ENCODE measurements at places on chromosomes 7 and 10.

DNA sequence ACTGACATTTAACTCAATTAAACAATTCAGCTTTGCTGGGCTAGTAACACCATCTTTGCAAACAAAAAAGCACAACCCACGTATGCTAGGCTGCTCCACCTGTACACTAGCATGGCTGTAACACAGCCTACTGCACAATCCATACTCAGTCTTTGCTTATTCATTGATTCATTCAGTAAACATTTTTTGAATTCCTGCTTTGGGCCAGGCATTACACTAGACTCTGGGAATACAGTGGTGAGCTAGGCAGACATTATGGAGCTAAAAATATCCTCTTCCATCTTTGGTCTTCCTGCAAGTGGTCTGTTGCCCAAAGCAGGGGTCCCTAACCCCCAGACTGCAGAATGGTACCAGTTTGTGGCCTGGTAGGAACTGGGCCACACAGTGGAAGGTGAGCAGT is 9.9 kb downstream of the CNNM1 start:
- peak; percentile 8 for DNase-seq

DNA sequence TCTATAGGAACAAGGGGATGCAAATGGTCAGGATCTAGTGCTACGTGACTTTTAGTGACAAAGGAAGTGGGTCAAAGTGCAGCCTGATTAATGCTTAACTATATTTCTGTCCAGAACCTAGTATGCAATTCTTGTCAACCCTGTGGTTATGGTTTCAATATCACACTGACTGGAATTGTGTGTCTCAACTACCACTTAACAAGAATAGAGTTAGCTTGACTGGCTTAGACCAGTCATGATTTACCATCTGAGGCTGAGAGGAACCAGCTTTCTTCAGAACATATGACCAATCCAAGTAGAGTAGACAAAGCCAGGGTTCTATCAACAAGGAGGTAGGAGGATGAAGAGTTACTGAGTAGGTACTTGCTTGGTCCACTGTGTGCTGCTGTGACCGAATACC is 54.4 kb downstream of the MYPN start:
- peak; percentile 7 for DNase-seq

GRCh38 chr10:111360260-111360925 is 283.6 kb downstream of the ADRA2A start:
- no peak for DNase-seq

DNA sequence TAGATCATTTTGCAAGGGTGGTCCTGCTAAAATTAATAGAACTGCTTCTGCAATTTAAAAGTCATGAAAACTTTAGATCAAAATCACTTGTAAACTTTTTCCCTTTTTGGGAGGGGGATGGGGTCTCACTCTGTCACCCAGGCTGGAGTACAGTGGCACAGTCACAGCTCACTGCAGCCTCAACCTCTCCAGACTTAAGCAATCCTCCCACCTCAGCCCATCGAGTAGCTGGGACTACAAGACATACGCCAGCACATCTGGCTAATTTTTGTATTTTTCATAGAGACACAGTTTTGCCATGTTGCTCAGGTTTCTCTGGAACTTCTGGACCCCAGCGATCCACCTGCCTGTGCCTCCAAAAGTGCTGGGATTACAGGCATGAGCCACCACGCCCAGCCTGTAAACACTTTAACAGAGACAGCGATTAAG is 79.7 kb downstream of the LRRC17 start:
- no peak for DNase-seq

DNA sequence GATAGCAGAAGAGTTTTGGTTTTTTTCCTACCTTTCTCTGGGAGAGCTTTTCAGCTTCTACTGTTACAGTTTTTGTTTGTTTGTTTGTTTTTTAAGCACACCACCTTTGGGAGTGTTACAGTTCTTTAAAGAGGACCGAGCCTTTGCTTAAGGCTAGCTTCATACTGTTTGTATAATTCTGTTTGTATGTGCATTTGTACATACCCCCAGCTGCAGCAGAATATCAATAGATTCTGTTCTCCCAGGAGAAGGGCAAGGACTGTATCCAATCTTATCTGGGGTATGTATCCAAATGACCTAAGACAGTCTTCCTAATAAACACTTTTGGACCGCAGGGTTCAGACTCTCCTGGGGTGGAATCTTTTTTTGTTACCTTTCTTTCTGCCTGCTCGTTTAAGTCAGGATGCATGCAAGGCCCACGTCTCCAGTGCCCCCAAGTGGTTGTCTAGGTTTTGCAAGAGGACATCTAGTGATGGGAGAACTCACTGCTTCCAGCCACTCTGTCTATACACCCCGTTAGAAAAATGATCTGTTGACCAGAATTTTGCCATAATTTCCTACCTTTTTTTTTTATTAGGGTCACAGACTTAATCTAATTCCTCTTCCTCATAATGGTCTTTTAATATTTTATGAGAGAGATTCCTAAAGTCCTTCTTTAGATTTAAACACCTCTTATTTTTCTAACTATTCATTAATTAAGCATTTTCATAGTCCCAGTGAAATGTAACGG is 23.9 kb downstream of the NRF1 start:
- peak; percentile 86 for DNase-seq

DNA sequence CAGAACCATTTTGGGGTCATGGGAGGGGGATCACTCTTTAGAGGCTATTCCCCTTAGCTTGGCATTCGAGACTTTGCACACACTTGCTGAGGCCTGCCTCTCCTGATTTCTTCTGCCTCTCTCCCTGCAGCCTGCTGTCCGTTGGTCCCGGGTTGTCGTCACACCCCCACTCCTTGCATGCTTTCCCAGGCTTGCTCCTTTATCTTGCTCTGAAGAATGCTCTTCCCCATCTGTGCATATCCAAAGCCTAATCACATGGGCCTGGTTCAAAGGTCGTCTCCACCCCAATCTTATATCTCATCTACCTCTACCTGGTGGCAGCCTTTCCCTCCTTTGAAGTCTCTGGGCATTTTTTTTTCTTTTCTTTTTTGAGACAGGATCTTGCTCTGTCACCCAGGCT is 24.3 kb upstream of the EMX2 start:
- no peak for DNase-seq

DNA sequence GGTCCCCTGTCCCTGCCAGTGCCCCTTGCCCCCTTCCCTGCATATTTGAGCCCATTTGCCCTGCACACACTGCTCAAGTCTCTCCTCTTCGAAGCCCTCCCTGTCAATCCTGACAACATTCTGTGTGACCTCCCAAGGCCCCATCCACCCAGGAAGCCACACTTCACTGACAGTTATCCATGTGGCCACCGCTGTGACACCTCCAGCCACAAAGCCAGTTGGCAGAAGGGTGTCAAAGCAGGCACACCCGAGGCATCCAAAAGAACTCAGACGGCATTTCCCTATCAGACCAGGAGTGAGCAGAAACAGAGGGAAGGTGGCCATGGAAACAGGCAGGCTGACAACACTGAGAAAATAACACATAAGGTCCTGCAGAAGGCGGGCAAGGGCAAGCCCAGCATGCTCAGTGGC is 4.6 kb downstream of the POLM start:
- no peak for DNase-seq

DNA sequence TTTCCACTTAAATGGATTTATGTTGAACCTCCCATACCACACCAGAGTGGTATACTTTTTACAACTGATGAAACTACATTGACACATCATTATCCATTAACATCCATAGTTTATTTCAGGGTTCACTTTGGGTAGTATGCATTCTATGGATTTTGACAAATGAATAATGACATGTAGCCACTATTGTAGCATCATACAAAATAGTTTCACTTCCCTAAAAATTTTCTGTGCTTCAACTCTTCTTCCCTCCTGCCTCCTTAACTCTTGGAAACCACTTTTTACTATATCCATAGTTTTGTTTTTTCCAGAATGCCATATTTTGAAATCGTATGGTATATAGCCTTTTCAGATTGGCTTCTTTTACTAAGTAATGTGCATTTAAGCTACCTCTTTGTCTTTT is 199.5 kb upstream of the TMEM196 start:
- DNase-seq = no peak

DNA sequence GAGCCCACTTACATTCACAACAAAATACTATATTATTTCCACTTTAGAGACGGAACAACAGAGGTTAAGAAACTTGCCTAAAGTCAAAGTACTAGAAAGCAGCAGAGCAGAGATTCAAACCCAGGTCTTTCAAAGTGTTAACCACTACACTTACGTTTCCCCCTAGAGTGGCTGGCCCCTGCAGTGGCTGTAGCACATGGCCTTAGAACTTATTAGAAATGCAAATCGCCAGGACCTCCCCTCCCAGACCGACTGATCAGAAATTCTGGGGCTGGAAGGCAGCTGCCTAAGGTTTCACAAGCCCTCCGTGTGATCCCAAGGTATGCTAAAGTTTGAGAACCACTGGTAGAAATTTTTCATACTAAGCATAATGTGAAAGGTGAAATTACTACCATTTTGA is 8.1 kb downstream of the MPP7 start:
- DNase-seq = no peak

GRCh38 chr10:4234661-4235060 is 449.7 kb upstream of the KLF6 start:
- peak; percentile 75 for DNase-seq

- peak; percentile 76 for DNase-seq
Observed at GRCh38 chr7:141590666-141591065, 39.5 kb downstream of the AGK start.

- DNase-seq = peak; percentile 86
Observed at GRCh38 chr10:63376560-63377304, 89.0 kb downstream of the JMJD1C start.
